Activated naive CD8-positive, alpha-beta T cell treated with anti-CD3 and anti-CD28 coated beads, Interleukin-2, amount 10 ng/mL, durations not matched to agents 7 days and 5 days (primary cell): ENCODE measurements at places on chromosomes 13 and 19.

GRCh38 chr13:43529796-43530195, 257.0 kb downstream of the ENOX1 start:
- DNase-seq, result no peak

GRCh38 chr19:50994129-50994528, 7.3 kb downstream of the KLK8 start:
- no peak for DNase-seq

GRCh38 chr13:28420704-28421103, 74.2 kb downstream of the FLT1 start:
- no peak for DNase-seq

GRCh38 chr13:112672651-112673284, 17.1 kb upstream of the ATP11A start:
- DNase-seq, result no peak

GRCh38 chr13:97318532-97318931, 96.4 kb downstream of the MBNL2 start:
- no peak for DNase-seq

GRCh38 chr19:8630796-8631424, 477 bp downstream of the NFILZ start:
- no peak for DNase-seq

DNA sequence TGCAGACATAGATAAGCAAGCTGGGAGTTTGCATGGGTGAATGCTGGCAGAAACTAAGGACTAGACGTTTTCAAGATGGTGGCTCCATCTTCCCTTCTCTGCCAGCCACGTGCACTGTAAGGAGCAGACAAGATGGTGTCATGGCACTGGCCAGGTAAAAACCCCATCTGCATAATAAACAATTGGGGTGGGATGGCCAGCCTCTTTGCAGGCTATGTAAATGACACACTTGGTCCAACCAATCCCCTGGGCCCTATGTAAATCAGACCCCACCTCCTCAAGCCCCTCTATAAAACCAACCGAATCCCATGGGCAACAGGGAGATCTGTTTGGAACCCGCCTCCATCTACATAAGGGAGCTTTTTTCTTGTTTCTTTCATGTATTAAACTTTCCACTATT, 2.4 kb upstream of the OR7A5 start:
- DNase-seq, result no peak

DNA sequence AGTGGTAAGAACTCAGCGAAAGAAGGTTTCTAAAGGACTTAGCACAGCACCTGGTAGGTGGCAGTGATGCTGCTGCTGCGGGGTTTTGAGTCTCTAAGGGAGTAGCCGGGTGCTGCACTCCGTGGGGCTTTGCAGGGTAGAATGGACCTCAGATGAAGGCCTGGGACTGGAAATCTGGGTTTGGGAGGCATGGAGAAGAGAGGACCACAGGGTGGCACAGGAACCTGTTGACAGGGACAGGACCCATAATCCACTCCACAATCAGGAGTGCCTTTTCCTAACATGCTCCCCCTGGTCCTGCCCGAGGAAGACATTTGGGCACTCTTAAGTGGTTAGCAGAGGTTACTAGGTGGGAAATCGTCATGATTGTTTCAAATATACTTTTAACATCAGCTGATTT, 29.8 kb downstream of the TDRD12 start:
- DNase-seq, result no peak

DNA sequence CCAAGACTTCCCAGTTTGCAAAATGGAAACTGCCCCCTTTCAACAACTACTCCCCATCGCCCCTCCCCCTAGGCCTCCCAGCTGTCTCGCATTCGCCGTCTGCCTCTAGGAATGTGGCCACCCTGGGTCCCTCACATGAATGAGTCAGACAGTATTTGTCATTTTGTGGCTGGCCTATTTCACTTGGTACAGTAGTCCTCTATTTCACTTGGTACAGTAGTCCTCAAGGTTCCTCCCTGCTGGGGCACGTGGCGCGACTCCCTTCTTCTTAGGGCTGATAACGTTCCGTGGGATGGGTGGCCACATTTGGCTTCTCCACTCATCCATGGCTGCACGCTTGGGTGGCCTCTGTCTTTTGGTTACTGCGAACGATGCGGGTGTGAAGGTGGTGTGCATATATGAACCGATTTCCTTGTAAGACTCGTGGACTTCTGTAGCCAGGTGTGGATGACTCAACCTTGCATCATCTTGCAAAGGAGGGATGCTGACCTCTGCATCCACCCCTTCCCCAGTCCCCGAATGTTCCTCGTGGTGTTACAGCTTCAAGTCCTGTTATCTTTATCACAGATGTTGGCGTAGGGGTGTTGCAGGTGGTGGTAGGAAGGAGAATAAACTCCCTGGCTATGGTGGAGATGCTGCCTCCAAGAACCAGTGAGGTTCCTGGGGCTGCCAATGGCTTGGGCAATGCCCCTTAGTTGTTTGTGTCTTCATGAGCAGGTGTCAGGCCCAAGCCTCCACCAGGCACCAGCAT, 112.1 kb upstream of the SOX1 start:
- no peak for DNase-seq

- no peak for DNase-seq
Observed at GRCh38 chr19:15293781-15294491, 38.4 kb downstream of the BRD4 start.

DNA sequence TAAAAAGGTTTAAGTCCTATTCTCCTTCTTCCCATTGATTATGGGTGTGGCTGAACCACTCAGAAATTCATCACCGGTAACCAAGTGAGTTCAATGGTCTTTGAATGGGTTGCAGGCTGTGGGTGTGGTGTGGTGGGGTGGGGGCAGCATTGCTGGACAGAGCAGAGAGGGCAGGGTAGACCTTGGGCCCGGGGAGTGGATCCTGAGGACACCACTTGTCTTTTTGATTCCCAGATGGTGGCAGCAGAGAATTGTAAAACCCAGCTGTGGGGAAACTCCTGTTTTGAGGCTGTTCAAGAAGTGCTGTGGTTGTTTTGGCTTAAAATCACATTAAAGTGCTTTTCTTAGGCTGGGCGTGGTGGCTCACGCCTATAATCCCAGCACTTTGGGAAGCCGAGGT, 45.8 kb upstream of the RGCC start:
- no peak for DNase-seq

GRCh38 chr19:52670046-52670445, 31.9 kb upstream of the ZNF83 start:
- DNase-seq, result no peak

- DNase-seq, result peak; percentile 30
Observed at GRCh38 chr13:80338781-80339562, 2.0 kb downstream of the SPRY2 start.

GRCh38 chr19:33524024-33524664, 2.6 kb upstream of the PEPD start:
- no peak for DNase-seq

DNA sequence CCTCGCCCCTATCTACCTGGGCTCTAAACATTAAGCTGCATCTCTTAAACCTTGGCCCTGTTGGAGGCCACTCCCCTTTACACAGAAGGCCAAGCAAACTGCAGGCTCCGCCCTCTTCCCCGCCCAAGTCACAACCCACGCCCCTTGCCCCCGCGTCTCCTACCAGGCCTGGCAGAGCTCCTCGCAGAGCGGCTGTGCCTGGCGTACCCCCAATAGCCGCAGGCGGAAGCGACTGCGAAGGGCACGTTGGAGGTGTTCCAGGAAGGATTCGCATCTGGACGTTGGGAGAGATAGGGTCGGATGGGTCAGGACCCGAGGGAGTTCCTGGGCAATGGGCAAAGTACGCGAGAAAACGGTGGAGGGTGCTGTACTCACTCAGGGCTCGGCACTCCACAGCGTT, 5.9 kb downstream of the RTBDN start:
- DNase-seq, result peak; percentile 46
